ENCODE measurements at places on chromosomes 2 and 18.
A peak's percentile ranks its signal among the peaks of the same experiment; 100 is the strongest.

- DNase-seq, result no peak
These were observed 209.8 kb downstream of the GBX2 start for GRCh38 chr2:235958221-235958930.

DNA sequence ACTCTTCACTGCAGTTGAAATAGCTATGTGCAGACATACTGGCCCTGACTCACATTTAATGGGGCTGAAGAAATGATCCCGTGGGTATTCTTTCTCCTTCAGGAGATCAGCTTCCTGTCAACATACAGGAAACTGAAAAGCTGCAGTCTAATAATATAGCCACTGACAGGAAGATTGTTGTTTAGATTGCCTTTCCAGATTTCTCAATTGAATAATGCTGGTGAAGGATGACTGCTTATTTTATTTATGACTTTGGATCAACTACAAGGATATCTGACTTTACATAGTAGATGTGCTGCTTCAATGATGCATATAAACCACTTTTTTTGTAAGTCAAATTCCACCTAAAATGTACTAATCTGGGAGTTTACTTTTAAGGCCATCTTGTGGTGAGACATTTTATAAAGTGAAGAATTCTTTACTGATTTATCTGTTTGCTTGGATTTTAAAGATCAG is 93.4 kb upstream of the MAP4K3 start:
- DNase-seq, result no peak

GRCh38 chr2:11348209-11348749 is 3.8 kb upstream of the ROCK2 start:
- DNase-seq, result no peak

DNA sequence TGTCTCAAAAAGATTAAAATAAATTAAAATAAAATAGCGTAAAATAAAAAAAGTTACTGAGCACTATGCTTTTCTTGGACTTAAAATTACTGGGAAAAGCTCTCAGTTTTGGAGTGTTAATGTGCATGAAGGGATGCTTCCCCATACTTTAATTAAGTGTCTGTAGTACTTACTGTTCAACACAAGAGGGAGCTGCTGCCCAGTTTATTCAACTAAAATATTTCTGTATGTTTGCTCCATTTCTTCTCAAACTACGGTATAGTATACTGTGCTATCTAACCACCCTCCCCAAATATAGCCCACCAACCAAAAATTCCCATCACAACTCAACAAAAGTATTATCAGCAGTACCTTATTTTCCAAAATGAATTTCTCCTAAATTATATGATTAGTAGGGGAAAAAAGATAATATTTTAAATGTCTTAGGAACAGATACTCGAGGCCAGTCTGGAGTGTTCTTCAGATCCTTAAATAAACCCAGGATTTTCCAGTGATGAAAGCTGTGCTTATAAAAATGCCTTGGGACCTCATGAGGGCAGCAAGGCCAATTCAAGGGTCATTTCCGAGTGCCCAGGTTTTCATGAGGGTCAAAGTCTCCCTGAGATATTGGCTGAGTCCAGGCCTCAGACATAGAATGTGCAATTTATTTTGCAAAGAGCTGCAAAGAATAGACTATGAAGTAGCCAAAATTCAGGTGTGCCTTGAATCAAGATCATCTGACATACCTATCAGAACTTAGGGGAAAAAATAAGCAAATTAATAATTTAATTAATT is 64.1 kb downstream of the CHRNA1 start:
- DNase-seq, result peak; percentile 60

GRCh38 chr18:41695441-41695840 is 259.6 kb upstream of the PIK3C3 start:
- no peak for DNase-seq
